Chondrocyte (in vitro differentiated cells): ENCODE measurements at places on chromosomes 16 and 17. TPM values are rescaled to one million over a fixed set of nuclear protein-coding genes. Genes with fewer than 3 reads are reported as not detected.

DNA sequence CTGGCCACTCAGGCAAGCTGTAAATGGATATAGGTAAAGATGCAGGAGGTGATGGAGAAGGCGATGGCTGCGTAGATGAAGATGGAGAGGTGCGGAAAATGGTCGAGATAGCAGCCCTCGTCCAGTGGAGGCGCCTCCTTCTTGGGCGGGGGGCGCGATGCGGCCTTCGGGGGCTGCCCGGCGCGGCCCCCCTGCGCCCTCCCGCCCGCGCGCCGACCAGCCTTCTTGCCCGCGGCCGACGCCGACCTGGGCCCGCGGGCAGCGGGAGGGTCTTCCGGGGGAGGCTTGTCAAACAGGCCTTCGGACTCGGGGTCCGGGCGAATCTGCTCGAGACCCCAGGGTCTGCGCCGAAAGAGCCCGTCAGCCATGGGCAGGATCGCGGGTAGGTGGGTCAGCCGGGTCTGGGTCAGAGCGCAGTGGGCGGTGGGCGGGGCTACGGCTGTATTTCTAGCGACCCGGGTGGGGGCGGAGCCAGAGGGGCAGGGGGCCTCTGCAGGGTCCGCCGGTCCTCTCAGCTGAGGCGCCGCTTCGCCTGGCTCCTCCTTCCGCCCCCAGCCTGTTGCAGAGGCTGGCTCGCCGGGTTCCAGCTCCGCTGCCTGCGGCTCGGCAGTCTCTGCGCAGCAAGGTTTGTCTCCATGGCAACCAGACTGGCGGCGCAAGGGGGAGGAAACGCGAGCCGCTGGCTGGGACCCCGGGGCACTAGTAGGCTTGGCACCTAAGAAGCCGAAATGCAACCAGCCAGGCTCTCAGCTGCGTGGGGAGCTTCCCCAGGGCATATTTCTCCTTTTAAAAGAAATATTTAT is 14.4 kb downstream of the MIS12 start:
- peak; percentile 96 for DNase-seq

DNA sequence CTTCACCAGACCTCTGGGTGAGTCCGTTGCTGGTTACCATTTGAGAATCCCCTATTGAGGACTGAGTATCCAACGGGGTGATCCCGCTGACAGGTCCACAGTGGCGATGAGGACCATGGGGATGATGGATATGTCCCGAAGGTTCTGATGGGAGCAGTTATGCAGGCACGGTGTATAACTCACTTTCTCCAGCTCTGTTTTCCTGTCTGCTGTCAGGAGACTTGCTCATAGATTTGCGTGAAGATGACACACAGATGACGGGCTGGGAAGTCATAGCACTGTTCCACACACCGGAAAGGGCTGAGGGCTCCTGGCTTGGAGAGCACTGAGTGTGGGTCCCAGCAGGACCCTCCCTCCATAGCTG is 22.2 kb upstream of the ADCY7 start:
- DNase-seq: no peak

DNA sequence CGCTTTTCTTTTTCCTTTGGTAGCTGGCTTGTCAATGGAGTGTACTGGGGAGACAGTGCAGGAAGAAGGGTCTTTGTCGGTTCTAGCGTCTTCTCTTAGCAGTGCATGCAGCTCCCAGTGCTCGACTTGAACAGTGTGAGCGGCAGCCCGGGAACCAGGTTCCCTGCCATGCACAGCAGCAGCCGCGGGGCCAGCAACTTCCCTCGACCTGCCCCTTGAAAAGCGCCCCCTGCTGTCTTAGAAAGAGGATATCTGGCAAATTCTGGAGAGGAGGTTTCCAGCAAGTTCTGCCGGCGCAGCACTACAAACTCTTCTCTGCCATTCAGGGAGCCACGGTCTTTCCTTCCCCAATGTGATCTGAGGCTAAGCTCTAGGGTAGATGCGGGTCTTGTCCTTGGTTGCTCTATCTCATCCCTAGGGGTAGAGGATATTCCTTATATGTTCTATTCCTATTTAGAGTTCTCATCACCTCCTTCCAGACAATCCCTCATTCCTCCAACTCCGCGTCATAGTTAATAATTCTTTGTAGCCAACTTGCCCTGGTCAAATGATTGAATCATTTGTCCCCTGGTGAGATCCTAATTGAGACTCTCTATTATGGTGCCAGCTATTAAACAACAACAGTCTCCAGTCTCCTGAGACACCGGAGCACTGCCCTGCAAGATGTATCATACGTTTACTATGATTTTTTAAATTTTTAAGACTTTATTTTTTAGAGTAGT is 451.3 kb downstream of the PMP22 start:
- no peak for DNase-seq

- peak; percentile 39 for DNase-seq
Observed at GRCh38 chr17:40313668-40314583, 4.9 kb downstream of the RARA start.

DNA sequence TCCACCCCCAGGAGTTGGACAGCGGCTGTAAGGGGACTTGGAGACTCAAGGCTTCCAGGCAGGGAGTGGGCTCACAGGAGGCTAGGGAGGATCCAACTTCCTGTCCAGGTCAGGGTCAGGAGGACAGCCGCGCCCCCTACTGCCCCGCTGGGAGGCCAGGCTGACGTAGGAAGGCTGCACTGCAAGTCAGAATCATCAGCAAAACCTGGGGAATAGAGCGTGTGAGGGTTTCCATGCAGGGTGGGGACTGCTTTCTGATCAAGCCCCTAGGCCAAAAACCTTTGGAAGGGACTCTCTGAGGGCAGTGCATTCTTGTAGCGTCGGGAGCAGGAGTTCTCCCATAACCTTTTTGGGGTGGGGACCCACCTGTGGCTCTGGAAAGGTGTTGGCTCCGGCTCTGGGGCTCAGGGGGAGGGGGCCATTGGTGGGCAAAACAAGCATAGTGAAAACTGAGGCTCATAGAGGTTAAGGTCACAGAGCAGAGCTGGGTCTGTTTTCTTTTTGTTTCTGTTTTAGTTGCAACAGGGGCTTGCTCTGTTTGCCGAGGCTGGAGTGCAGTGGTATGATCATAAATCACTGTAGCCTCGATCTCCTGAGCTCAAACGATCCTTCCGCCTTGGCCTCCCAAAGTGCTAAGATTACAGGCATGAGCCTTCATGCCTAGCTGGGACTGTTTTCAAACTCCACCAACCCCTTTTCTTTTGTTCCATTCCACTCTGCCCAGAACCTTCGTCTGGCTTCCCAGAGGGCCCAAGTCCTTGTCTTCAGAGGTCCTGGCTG is 22.1 kb downstream of the RAI1 start:
- DNase-seq: no peak

DNA sequence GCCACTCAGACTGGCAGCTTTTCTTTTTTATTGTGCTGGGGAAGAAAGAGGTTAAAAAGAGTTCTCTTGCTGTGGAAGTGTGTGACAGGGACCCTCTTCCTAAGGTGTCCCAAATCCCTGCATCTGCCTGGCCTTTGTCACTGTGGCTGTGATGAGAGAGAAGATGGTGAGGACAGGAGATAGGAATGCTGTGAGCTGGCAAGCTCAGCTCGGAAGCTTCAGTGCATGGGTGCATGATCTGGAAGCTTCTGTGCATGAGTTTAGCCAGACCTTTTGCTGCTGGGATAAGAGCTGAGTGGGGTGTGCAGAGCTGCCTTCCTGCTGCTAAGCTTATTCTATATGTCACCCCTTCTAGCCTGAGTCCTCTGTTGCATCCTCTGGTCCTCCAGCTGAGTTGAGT is 103.3 kb upstream of the CACNG3 start:
- no peak for DNase-seq

- DNase-seq: peak; percentile 83
Observed at GRCh38 chr16:1288813-1289476, 20.5 kb upstream of the UBE2I start.

- DNase-seq: no peak
Observed at GRCh38 chr17:75927286-75927922, 13.4 kb downstream of the FBF1 start.

DNA sequence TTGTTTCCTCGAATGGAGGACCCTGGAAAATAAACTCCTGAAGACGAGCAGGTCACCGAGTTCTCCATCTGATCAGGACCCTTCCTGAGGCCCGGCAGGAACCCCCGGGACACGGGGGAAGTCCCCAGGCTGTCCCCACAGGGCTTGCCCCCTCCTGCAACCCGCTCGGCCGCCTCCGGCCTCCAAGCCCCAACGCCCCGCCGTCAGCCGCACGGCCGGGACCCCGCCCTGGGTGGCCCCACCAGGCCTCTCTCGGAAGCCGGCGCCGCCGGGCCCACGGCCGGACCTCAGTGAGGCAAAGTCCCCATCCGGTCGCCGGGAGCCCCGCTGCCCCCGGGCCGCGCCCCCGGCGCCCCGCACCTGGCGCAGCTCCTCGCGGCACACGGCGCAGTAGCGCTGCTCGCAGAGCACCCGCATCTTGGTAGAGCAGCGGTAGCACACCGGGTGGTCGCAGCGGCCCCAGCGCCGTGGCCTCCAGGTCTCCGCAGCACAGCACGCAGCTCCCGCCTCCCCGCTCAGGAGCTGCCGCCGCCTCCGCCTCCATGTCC is 383 bp downstream of the ZNF598 start:
- no peak for DNase-seq

DNA sequence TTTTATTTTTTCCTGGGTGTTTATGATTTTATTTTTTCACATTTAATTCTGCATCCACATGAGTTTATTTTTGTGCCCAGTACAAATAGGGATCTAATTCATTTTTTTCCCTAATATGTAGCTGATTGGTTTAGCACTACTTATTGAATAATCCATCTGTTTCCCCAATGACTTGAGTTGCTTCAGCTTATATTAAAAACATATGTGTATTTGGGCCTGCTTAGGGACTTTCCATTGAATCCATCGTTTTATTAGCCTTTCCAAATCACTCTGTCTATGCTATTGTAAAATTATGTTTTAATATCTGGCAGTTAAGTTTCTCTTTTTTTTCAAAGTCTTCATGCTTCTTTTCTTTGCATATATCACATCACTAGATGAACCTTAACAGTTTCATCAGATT is 42.2 kb downstream of the WWP2 start:
- DNase-seq: no peak

DNA sequence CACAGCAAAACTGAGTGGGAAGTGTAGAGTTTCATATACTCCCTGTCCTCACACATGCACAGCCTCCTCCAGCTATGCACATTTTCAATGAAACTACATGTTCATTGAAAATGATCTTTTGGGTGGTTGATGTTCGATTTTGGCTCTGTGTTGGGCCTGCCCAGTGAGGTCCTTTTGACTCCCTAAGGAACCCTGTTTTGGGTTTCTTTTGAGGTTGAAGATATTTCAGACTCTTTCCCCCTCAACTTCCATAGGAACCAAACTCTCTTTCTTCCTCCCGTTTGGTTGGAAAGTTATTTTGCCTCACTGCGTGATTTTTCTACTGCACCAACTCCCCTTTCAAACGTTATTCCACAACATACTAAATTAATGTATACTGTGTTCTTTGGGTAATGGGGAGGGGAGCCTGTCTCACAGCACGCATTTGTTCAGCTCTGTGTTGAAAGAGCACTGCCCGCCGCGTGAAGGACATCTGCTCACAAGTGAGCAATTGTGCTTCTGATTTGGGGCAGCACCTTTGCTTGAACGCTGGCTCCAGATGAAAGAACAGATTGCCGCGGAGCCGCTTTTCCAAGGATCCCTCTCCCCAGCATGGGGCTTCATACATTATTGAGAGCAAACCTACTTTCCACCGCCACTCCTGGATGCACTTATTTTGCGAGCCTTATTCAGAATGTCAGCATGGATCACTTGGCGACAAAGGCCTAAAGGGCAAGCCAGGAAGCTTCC is 385.9 kb downstream of the WWOX start:
- no peak for DNase-seq

DNA sequence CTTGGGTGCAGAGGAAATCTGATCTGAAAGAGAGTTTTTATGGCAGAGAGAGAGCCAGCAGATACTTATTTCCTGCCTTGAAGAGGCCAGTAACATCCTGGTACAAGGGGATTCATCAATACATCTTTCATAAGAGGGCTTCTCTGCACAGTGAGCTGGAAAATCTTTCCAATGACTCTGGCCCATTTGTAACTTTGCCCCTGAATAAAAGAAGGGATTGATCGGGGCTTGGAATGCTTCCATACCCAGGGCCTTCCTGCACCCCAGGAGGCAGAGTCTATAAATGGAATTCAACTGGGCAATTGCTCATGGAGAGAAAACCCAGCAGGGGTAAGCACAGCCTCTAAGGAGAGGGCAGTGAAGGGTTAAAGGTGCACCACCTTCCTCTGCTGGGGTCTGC is 163.3 kb downstream of the XYLT1 start:
- no peak for DNase-seq

DNA sequence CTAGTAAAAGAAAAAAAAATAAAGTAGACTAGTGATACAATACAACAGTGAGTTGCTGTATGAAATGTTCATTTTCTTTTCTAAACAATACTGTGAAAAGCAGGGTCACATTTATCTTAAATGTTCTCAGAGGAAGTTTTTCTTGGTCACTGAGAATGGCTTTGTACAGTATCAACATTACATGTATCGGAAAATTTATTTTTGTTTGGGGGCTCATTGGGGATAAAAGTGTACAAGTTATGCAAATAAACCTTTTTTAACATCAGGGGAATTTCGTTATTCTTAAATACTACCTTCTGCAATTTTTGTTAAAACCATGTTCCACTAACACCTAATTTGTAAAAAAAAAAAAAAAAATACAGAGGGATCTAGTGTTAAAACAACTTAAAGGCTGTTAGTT is 8.7 kb upstream of the ZNF594 start:
- DNase-seq: no peak

DNA sequence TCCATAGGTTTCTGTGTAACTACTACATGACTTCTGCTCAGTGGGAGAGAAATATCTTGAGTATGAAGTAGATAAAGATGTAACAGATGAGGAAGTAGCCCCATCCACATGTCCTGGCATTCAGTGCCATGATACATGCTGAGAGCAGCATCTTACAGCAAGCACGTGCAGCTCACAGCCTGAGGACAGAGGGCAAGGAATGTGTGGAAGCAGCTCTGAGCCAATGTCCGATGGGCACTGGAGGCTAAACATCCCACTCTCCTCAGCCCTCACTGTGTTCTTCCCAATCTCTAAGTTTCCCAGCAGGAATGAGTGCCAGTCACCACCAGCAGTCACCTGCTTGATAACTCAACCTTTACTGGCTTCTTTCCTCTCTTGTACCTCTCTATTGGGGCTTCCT is 40.4 kb downstream of the CFDP1 start:
- no peak for DNase-seq

SMIM5 gene
- 0.23 to 0.29 TPM in 2 of 3 replicates, not detected in the other for total RNA-seq

PRSS33 gene
- not detected in 3 replicates for total RNA-seq

TMC5 gene
- not detected in 3 replicates for total RNA-seq

GPR142 gene
- not detected in 3 replicates for total RNA-seq

CACNG3 gene
- total RNA-seq: not detected in 3 replicates

KCNJ18 gene
- total RNA-seq: not detected in 3 replicates

EVPLL gene
- total RNA-seq: not detected in 3 replicates

ZNF785 gene
- 17.0 to 20.2 TPM (median 17.7 TPM) in 3 replicates for total RNA-seq

KLHL10 gene
- total RNA-seq: 0.67 TPM in 1 of 3 replicates, not detected in the others

HES7 gene
- total RNA-seq: 0.51 to 1.5 TPM (median 0.70 TPM) in 3 replicates

LPCAT2 gene
- total RNA-seq: 15.2 to 18.7 TPM (median 17.4 TPM) in 3 replicates

SLX1B gene
- 1.2 to 30.9 TPM (median 13.0 TPM) in 3 replicates for total RNA-seq

TBC1D3I gene
- total RNA-seq: 0.58 to 0.60 TPM in 2 of 3 replicates, not detected in the other

TP53TG3B gene
- not detected in 3 replicates for total RNA-seq
